ENCODE measurements at places on chromosomes 7 and 10. TPM values are rescaled to one million over a fixed set of nuclear protein-coding genes. Genes with fewer than 3 reads are reported as not detected.

Gene PAPSS2
- total RNA-seq: 65.9 TPM

Gene FAM185A
- 2.9 TPM for total RNA-seq

Gene CDK6
- total RNA-seq: 61.5 TPM

- no peak overlapping the region for H3K27ac ChIP-seq
- no peak for DNase-seq
- H3K36me3 ChIP-seq: no peaks in the 10 kb centered on the region
- H3K27me3 ChIP-seq: no peaks in the 10 kb centered on the region
- H3K4me1 ChIP-seq: no peaks in the 10 kb centered on the region
- H3K4me3 ChIP-seq: no peak overlapping the region
These were observed 931.4 kb downstream of the IPMK start for GRCh38 chr10:57336341-57336740.

- no peaks in the 10 kb centered on the region for H3K27me3 ChIP-seq
- H3K27ac ChIP-seq: no peak overlapping the region
- no peaks in the 10 kb centered on the region for H3K4me1 ChIP-seq
- H3K36me3 ChIP-seq: no peaks in the 10 kb centered on the region
These were observed 38.7 kb upstream of the KIAA1217 start for GRCh38 chr10:24170199-24170598.

- H3K4me3 ChIP-seq: no peak overlapping the region
- H3K36me3 ChIP-seq: no peaks in the 10 kb centered on the region
- 0 out of 2 replicates have a peak, but pooled peaks cover 4% of the 10 kb centered on the region for H3K4me1 ChIP-seq
- H3K27me3 ChIP-seq: no peaks in the 10 kb centered on the region
- DNase-seq: no peak
These were observed 20.0 kb downstream of the SCIN start for GRCh38 chr7:12590559-12590958.

DNA sequence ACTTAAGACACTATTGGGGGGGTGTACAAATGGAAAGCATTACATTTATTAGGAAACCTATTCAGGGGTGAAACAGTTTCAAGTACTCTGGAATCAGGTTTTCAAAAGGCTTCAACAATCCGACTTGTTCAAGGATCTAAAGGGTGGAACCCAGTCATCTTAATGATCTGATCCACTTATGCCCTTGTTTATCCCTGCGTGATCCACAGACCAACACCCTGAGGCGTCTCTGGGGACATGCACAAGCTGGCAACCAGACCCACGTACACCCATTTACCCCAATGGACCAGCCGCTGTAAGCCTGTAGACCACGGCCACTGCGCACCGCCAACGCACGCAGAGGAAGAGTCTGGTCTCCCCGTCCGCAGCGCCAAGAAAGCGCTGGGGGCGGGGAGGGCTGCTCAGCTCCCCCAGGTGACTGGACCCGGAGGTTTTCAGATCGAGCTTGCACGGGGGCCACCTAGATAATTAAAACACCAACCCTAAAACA lies 13.4 kb downstream of the HNRNPF start:
- no peaks in the 10 kb centered on the region for H3K27me3 ChIP-seq
- H3K4me3 ChIP-seq: peak overlapping the region; percentile 75
- peak overlapping the region; percentile 87 for H3K27ac ChIP-seq
- H3K36me3 ChIP-seq: peaks cover 31% of the 10 kb centered on the region
- peaks cover 43% of the 10 kb centered on the region for H3K4me1 ChIP-seq

DNA sequence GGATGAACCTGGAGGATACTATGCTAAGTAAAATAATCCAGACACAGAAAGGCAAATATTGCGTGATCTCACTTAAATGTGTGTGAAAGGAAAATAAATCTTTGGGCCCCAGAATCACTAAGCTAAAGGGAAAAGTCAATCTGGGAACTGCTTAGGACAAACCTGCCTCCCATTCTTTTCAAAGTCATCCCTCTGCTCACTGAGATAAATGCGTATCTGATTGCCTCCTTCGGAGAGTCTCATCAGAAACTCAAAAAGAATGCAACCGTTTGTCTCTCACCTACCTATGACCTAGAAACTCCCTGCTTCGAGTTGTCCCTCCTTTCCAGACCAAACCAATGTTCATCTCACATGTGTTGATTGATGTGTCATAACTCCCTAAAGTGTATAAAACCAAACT lies 40.1 kb upstream of the LAMB4 start:
- no peak overlapping the region for H3K27ac ChIP-seq
- H3K4me3 ChIP-seq: no peak overlapping the region
- H3K27me3 ChIP-seq: no peaks in the 10 kb centered on the region
- DNase-seq: no peak
- H3K36me3 ChIP-seq: no peaks in the 10 kb centered on the region

GRCh38 chr10:17428351-17429097 lies 25.9 kb downstream of the ST8SIA6 start:
- H3K4me1 ChIP-seq: no peaks in the 10 kb centered on the region
- H3K27me3 ChIP-seq: no peaks in the 10 kb centered on the region
- no peak overlapping the region for H3K4me3 ChIP-seq

- no peaks in the 10 kb centered on the region for H3K36me3 ChIP-seq
- H3K4me3 ChIP-seq: no peak overlapping the region
- no peak for DNase-seq
- H3K4me1 ChIP-seq: peaks cover 43% of the 10 kb centered on the region
- H3K27me3 ChIP-seq: no peaks in the 10 kb centered on the region
These were observed 60.1 kb upstream of the ARID5B start for GRCh38 chr10:61841338-61841875.

GRCh38 chr7:151762583-151763245 lies 114.2 kb downstream of the PRKAG2 start:
- DNase-seq: no peak
- H3K36me3 ChIP-seq: no peaks in the 10 kb centered on the region
- H3K4me1 ChIP-seq: no peaks in the 10 kb centered on the region

Gene SLC26A5
- total RNA-seq: not detected

- DNase-seq: no peak
- no peaks in the 10 kb centered on the region for H3K4me1 ChIP-seq
- H3K27ac ChIP-seq: no peak overlapping the region
- no peak overlapping the region for H3K4me3 ChIP-seq
These were observed 145.2 kb downstream of the SUGCT start for GRCh38 chr7:40279991-40280390.

Gene AMZ1
- total RNA-seq: 4.4 TPM

DNA sequence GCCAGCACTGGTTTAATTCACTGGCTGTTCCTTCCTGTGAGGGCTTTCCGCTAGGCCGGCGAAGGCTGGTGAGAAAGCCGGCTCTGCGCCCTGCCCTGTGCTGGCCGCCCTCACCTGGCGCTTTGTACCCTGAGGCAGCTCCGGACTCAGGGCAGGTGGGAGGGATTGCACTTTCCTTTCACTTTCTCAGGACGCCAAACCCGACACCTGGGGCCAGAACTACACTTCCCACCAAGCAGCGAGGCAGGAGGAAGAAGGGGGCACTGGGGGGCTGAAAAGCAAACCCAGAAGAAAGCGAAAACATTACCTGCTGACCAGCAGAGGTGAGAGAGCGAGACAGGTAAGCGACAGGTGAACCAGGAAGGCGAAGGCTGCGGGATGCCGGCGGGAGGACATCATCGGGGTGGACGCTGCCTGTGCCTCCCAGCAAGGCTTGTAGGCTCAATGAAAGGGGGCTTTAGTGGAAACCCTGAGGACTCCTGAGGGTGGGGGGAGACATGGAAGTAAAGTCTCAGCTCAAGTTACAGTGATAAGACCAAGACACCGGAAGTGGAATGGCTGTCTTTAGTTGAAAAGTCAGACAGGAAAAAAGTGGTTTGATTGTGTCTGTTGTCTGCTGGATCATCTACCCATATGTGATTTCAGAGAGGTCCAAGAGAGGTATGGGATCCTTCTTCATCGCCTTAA lies at the start of gene RAB19:
TSS of gene RAB19 (plus strand) at position 181 of the 687 bp plus-strand sequence. CDS start 3,589 bp downstream, outside the sequence.
- H3K36me3 ChIP-seq: no peaks in the 10 kb centered on the region
- H3K27ac ChIP-seq: no peak within 1 kb of the TSS

DNA sequence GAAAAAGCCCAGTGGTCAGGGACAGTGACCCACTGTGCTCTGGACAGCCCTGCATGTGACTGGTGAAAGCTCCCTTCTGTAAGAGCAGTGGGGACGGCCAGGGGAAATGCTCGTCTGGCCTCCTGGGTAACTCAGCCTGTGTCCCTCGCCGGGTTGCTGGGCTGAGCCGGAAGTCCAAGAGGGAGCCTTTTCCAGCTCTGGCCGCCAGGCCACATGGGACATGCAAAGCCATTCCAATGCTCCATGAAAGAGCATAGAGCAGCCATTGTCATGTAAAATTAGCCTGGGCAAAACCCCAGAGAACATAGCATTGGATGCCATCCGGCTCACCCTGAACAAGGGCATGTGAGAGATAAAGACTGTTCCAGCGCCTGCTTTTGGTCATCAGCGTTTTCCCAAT lies 64.9 kb upstream of the ADRB1 start:
- no peaks in the 10 kb centered on the region for H3K27me3 ChIP-seq
- H3K27ac ChIP-seq: no peak overlapping the region
- no peaks in the 10 kb centered on the region for H3K36me3 ChIP-seq
- no peak for DNase-seq
- H3K4me3 ChIP-seq: no peak overlapping the region

DNA sequence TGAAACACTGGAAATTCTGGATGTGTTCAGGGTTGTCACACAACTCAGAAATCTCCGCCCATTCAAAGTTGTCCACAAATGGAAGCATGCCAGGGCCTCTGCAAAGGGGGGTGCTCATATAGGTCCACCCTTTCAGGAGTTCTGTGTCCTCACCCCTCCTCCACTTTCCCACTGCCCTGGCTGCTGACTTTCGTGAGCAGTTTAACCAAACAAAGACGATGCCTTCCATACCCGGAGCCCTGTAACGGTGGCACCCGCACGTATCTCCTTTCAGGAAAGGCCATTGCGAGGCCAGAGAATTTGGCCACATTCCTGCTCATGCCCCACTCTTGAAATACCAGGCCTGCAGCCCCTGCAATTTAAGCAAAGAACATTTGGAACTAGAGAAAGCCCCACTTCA lies 1.4 kb downstream of the CPXM2 start:
- H3K36me3 ChIP-seq: no peaks in the 10 kb centered on the region
- H3K4me1 ChIP-seq: no peaks in the 10 kb centered on the region
- peaks cover 3% of the 10 kb centered on the region for H3K27me3 ChIP-seq
- H3K27ac ChIP-seq: no peak overlapping the region
- peak; percentile 33 for DNase-seq
- H3K4me3 ChIP-seq: peak overlapping the region; percentile 68

- H3K27me3 ChIP-seq: no peaks in the 10 kb centered on the region
- no peak overlapping the region for H3K27ac ChIP-seq
- H3K4me1 ChIP-seq: no peaks in the 10 kb centered on the region
- no peak for DNase-seq
These were observed 257.2 kb downstream of the CTNNA3 start for GRCh38 chr10:67438605-67439304.

- no peak for DNase-seq
- no peaks in the 10 kb centered on the region for H3K36me3 ChIP-seq
- H3K27me3 ChIP-seq: peaks cover 3% of the 10 kb centered on the region
- H3K27ac ChIP-seq: no peak overlapping the region
These were observed 83.6 kb upstream of the CACUL1 start for GRCh38 chr10:118838364-118838763.

Gene STAG3
- not detected for total RNA-seq

DNA sequence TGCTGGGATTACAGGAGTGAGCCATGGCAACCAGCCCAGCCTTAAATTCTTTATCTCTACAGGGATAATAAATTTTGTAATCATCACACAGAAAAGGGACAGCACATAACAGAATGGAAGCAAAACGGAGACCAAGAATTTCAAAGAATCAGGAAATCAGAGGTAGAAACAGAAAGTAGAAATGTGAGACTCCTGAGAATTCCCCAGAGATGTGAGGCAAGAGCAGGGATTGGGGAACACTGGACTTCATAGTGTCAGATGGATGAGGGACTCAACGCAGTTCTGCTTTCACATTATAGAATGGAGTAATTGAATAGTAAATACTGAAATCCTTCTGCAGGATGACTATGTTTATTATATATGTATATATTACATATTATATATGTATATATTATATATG lies 52.5 kb upstream of the MPP7 start:
- no peaks in the 10 kb centered on the region for H3K4me1 ChIP-seq
- H3K36me3 ChIP-seq: no peaks in the 10 kb centered on the region
- H3K4me3 ChIP-seq: no peak overlapping the region
- H3K27ac ChIP-seq: no peak overlapping the region
- H3K27me3 ChIP-seq: peaks cover 17% of the 10 kb centered on the region

- H3K36me3 ChIP-seq: no peaks in the 10 kb centered on the region
- H3K27ac ChIP-seq: no peak overlapping the region
- no peaks in the 10 kb centered on the region for H3K27me3 ChIP-seq
- 0 out of 2 replicates have a peak, but pooled peaks cover 1% of the 10 kb centered on the region for H3K4me1 ChIP-seq
- peak; percentile 48 for DNase-seq
These were observed 17.9 kb downstream of the ZFAND2A start for GRCh38 chr7:1142051-1142635.

DNA sequence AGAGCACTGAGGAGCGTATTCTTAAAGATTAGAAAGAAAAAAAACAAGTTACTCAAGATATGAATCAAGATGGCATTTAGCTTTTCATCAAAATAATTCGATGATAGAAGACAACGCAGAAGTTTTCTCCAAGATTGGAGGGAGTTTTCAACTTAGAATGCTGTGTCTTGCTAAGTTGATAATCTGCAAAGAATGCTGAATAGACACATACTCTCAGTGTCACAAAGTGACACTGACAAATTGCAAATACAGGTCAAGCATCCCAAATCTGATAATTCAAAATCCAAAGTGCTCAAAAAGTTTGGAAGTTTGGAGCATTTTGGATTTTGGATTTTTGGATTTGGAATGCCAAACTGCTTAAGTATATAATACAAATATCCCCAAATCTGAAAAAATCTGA lies 243.8 kb downstream of the BBS9 start:
- no peaks in the 10 kb centered on the region for H3K36me3 ChIP-seq
- H3K4me3 ChIP-seq: no peak overlapping the region
- no peaks in the 10 kb centered on the region for H3K27me3 ChIP-seq
- H3K27ac ChIP-seq: no peak overlapping the region
- no peak for DNase-seq

DNA sequence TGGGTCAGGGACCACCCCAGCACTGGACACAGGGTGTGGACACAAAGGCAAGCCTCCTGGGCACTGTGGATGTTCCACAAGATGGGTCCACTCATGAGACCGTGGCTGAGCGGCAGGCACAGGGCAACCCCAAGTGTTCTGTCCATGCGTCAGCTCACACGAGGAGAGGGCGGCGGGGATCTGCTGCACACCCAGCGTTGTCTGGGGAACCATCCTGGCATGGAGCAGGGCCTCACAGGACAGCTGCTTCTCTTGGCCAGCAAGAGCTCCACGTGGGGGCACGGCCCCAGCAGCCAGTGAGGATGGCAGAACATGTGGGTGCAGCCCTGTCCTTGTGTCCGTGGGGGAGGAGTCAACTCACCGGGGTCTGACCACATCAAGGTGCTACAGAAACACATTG lies 195.4 kb downstream of the PTPRN2 start:
- no peaks in the 10 kb centered on the region for H3K27me3 ChIP-seq
- no peak overlapping the region for H3K4me3 ChIP-seq
- DNase-seq: no peak

DNA sequence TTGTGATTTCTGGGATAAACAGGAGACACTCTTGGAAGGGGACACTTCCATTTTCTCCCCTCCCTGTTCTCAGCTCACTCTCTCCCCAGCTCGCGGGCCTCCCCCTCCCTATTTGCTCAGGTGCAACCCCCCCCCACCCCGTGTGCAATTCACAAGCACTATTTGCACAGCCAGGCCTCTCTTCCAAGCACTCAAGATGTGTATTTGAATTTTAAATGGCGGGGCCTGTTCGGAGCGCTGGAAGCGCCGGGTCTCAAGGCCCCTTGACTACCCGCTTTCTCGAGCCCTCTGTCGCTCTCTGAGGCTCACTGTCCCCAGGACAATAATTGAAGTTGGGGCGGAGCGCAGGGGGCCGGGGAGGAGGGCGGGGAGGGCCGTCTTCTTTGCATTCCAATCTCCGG lies 7.8 kb downstream of the SHH start:
- DNase-seq: no peak
- H3K36me3 ChIP-seq: no peaks in the 10 kb centered on the region
- peak overlapping the region; percentile 63 for H3K4me3 ChIP-seq
- 0 out of 2 replicates have a peak, but pooled peaks cover 7% of the 10 kb centered on the region for H3K4me1 ChIP-seq
- no peak overlapping the region for H3K27ac ChIP-seq

Data from GM23248 (cell line).